LHCN-M2 (cell line): ENCODE measurements at places on chromosomes 13 and 19.

DNA sequence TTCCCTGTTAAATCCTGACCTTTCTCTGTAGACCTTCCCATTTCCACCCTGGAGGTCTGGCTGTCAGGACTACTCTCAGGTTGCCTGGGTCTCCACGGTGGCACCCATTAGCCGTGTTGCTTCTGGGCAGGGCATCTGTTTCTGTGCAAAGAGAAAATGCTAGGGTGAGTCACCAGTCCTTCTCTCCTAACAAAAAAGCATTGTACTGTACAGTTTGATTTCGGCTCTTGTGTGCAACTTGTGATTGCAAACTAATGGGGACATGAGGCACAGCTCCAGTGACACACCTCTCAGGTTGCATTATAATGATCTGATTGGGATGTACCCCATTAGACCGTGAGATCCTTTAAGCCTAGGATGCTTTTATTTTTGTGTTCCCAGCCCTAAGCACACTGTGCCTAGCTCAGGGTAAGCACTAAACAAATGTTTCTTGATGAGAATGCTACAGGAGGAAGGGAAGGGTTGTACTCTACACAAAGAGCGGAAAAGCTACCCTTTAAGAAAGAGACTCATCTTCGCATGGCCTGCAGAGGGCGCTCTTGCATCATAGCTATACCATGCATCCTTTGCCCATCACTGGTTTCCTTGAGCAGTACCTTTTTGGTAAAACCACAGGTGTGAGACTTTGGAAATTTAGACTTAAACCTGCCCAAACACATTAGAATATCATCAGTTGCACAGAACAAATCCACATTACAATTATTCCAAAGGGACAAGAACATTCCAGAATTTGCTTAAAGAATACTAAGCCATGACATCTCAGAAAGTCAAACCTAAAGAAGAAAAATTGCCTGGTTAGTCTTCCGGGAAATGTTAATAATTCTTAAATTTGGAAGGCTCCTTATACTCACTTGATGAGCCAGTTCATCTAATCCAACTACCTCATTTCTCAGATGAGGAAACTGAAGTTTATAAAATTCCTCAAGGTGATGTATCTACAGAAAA, 20.3 kb upstream of the TRIM13 start:
- DNase-seq: peak; percentile 62

DNA sequence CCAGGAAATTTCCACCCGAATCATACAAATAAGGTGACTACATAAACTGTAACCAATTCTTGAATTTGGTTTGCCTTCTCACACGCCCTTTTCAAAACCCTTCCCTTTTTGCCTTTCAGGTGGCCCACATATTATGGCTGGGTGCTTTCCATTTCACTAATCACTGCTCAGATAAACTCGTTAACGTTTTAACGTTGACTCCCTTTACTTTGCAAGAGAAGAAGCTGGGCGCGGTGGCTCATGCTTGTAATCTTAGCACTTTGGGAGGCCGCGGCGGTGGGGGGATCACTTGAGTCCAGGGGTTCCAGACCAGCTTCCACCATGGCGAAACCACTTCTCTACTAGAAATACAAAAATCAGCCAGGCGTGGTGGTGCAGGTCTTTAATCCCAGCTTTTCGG, 19.8 kb upstream of the ZNF91 start:
- DNase-seq: no peak

- no peak for DNase-seq
Observed at GRCh38 chr13:95706356-95706755, 29.4 kb downstream of the DNAJC3 start.

DNA sequence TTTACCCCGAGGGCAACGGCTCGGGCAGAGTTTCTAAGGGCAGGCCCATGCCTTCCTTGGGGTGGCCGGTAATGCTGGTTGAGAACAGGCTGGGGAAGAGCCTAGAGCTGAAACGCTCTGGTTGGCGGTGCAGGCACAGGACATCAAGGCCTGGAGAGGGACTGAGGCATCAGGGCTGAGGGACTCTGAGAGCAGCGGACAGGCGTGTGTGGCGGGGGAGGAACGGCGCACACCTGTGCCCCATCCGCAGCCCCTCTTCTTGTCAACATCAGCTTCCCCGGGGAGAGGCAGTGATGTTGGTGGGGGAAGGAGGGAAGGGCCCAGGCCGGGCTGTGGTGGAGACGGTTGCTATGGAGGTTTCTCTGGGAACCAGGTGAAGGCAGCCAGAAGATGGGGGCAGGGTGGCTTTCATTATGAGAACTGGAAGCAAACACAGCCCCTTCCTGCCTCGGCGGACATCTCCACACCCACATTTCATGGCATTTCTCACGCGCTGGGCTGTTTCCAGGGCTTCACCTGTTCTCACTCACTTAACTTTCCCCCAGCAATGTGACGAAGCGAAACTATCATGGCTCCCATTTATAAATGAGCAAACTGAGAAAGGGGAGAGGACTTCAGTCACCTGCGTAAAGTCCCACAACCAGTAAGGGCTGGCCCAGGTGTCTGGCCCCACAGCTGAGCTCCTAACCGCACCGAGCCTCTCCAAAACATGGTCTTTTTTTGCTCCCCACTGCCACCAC, 8.2 kb upstream of the ATF5 start:
- DNase-seq: no peak

DNA sequence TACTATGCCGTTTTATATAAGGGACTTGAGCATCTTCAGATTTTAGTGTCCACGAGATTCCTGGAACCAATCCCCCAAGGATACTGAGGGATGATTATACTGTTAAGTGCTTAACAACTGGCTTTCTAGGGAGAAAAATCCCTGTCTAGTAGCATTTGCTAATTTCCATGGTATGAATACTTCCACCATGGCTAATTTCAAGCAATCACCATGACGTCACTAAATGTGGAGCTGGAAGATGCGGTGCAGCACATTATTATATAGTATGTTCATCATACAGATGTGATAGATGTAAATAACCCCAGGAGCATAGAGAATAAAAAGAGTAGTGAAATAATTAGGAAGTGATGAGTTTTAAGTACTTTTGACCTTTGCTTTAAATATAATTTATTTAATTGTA, 72.7 kb downstream of the SIAH3 start:
- DNase-seq: no peak

- peak; percentile 65 for DNase-seq
Observed at GRCh38 chr19:2274931-2275535, 6.9 kb downstream of the PEAK3 start.

DNA sequence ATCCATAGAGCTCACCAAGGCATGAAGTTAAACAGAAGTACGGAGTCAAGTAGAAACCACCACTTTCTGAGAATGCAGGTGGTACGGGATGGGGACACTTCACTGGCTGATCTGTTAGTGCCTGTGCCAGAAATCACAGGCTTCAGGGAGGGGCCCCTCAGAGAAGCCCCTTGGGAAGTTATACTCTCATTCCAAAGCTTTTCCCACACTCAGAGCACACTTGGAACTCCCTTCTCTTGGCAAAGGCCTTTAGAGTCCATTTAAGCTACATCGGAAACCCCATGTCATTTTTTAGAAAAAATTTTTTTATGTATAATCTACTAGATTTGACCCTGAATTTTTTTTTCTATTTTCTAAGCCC, 80.7 kb upstream of the WASF3 start:
- no peak for DNase-seq

- peak; percentile 50 for DNase-seq
Observed at GRCh38 chr19:46954993-46955812, 64.4 kb upstream of the NPAS1 start.

DNA sequence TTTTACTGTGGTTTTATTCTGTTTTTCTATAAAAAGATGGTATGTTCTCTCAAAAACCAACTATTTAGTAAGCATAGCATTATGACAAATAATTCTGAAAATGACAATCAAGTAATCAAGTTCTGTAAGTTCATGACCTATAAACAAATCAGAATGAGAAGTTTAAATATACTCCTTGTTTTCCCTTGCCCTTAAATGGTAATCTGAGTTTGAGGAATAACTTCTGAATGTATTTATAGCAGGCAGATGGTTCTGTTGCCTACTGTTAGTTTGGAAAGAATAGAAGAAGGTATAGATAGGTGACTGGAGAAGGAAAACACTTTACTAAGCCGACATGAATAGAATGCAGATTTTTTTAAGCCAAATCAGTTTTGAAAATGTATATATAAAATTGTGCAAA, 63.9 kb downstream of the POSTN start:
- peak; percentile 34 for DNase-seq

DNA sequence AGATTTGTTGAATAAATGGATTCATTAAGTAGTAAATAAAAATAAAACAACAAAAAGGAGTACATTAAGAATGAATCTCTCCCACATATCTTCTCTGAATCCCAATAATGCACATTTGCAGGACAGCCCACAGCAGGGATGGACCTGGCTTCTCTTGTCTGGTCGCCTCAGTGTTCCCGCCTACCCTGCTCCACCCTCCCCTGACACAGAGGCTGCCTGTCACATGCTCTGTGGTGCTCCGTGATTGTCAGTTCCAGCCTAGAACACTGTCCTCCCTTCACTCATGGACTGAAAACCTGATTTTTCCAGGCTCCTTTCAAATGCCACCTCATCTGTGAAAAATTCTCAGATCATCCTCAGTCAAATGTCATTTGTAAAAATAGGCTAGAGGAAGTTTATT, 94.5 kb upstream of the GPR12 start:
- no peak for DNase-seq
